ENCODE measurements at places on chromosomes 7 and 10. TPM values are rescaled to one million over a fixed set of nuclear protein-coding genes. Genes with fewer than 3 reads are reported as not detected.

DNA sequence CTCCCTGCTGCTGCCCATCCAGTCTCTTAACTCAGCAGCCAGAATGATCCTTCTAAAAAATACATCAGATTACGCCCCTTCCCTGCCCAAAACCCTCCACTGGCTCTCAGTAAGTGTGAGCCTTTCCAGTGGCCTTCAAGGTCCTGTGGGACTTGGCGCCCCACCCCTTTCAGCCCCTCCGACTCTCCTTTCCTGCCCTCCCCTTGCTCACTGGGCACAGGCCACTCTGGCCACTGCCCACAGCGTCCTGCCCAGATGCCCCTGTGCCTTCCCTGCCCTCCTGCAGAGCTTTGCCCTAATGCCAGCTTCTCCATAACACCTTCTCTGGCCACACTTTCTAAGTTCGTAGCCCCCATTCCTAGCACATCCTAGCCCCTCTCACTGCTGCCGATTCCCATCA is 13.8 kb downstream of the GSDME start:
- DNase-seq = no peak

DNA sequence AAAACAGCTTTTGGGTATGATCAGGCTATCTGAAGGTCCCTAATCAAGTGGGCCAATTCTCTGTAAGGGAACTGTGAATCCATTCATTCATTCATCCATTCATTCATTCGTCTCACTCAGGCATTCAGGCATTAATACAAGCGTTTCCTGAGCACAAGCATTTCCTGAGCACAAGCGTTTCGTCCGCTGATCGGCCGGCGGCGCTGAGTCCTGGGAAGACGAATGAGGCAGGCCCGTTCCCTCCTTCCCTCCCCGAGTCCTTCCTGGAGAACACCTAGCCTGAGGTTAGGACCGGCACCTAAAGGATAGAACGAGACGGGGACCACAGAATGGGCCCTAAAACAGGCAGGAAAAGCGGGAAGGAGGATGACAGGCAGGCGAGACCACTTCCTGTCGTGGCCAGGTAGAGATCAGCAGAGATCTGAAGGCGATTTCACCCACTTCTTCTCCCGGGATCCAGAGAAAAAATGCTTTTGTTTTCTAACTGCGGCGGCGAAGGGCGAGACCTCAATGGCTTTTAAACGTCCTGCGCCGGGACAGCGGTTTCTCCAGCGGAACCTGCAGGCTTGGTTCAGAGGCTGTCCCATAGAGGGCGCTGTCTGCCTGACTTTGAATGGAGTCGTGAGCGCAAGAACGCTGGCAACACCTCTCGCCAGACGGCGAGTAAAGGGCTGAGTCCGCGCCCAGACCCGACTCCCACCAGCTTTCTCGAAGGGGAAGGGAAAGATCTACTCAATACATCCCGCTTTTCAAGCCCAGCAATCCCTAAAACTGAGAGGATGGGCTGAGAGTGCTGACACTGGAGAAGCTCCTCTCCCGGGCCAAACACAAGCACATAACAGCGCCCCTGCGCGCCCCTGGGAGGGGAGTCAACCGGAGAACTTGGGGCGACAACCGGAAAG is 2.9 kb upstream of the HMX3 start:
- peak; percentile 84 for DNase-seq

DNA sequence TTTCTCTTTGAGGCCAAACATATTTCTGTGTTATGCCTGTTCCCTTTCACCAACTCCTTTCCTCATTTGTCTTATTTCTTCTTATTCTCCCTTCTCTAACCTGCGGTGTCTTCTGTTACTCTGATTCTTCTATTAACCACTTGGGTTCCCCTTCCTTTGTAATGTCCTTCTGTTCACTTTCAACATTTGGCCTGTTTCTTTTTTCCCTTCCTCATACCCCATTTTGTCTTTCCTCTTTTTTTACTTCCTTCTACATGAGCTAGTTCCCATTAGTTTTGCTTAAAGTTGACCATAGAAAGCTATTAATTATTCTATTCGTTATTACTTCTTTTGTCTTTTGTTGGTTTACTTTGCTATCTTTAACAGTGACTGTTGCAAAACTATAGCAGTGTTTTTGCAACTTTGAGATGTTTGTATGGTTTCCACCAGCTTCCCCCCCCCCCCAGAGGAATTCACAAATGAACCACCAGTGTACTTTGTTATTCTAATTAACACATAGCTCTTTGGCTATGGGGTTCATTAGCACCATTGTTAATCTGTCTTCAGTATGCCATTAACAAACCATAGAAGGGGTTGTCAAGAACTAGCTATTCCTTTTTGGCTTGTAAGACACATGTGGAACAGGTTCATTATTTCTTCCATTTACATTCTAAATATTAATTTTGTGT is 2.9 kb downstream of the LRGUK start:
- DNase-seq = no peak

Gene RARRES2
- total RNA-seq = 143 TPM

Gene ADGRA1
- total RNA-seq = not detected
